CD4-positive, alpha-beta T cell treated with Interferon alpha-2 for 1 hour (primary cell): ENCODE measurements at places on chromosomes 16 and 17.

DNA sequence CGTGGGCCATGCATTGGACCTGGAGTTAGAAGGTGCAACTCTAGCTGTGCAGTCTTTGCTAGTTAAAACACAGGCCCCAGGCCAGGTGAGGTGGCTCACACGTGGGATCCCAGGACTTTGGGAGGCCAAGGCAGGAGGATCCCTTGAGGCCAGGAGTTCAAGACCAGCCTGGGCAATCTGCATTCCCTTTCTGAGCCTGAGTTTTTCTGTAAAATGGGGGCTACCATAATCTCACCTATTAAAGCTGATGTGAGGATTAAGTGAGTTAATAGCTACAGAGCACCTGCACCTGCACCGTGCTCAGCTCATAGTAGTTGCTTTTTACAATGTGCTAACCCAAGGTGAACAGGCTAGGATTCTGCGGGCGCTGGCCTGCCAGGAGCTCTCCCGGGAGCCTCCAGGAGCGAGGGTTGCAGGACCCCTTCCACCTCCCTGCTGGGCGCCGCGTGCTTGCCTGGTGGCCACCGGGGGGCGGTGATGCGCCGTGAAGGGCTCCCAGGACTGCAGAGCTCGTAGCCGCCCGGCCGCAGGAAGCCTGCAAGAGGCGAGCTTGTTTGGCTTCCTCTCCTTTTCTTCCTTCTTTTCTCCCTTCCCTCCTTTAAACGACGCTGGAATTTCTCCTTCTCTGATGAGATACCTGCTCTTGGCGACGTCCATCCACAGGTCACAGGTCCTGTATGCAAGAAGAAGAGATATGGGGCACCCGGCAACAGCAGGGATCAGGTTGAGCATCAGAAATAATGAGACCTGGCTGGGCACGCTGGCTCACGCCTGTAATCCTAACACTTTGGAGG lies 51.3 kb downstream of the ZFP90 start:
- peak; percentile 49 for DNase-seq

DNA sequence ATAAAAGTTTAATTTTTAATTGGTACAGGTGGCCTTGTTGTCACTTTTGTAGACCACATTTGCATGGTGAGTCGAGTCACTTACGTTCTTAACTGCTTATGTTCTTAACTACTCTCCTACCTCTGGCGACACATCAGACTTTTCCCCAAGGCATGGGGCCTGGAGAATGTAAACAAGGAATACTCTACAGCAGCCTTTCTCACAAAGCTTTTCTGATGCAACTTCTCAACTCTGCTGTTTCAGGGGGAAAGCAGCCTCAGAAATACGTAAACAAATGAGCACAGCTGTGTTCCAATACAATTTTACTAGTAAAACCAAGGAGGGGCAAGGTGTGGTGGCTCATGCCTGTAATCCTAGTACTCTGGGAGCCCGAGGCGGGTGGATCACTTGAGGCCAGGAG lies 6.9 kb downstream of the KARS1 start:
- DNase-seq = no peak

DNA sequence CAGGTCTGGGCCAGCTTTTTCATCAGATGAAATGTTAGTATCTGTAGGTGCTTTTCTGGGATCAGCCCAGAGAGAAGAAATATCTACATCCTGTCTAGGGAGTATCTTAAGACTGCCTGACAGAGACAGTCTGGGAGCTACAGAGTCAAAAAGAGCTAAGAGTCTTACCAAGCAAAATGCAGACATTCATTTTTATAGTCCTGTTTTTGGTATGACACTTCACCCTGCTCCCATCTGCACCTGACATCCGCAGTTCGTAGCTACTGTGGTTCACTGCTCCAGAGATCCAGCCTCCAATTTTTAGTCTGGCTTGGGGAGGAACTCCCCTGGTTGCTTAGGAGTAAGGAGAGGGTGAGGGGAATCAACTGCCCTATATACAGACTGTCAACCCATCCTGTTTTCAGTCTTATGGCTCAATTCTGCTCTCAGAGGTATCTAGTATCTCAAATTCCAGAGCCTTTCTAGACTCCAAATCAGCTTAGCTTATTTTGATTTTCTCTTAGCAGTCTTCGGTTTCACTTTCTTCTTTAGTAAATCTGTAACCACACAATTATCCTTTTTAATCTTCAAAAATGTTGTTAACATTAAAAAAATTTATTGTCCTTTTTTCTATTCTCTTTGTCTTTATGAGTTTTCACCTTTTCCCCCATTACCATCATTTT lies 97.8 kb downstream of the TMEM100 start:
- no peak for DNase-seq

GRCh38 chr16:1763521-1764511 lies 7.5 kb downstream of the NME3 start:
- no peak for DNase-seq

- DNase-seq = peak; percentile 80
These were observed 853 bp upstream of the PDK2 start for GRCh38 chr17:50094243-50094752.

DNA sequence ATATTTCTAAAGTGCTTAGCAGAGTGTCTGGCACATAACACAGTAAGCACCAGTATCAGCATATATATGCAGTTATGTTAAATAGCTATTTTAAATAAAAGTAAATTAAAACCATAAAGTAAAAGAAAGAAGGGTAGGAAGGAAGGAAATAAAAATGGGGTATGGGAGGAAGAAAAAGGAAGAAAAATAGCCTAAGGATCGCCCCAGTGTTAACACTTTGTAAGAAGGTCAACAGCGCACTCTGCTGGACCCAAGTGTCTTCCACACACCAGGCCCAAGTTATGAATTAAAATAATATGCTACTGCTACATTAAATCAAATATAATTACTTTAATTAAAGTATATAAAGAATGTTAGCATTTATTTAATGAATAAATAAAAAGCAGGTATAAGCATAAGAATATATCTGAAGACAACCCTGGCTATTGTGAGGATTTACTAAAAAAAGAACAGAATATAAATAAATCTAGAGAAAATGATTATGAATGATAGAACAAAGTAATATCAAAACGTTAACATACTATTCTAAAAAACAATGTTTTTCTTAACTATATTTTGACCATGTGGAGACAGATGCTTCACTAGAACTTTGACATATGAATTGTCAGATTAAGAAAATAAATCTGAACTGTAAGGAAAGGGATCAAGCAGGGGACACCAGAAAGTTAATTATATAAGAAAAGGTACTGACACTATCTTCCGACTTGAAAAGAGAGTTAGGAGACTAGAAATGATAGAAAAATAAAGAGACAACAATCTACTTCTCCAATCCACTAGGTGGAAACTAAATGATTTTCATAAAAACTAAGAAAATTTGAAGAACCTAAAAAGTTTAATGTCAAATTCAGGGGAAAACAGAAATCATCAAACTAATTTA lies 25.9 kb downstream of the BRIP1 start:
- DNase-seq = peak; percentile 51

GRCh38 chr16:23333831-23334456 lies 31.8 kb downstream of the SCNN1B start:
- no peak for DNase-seq

DNA sequence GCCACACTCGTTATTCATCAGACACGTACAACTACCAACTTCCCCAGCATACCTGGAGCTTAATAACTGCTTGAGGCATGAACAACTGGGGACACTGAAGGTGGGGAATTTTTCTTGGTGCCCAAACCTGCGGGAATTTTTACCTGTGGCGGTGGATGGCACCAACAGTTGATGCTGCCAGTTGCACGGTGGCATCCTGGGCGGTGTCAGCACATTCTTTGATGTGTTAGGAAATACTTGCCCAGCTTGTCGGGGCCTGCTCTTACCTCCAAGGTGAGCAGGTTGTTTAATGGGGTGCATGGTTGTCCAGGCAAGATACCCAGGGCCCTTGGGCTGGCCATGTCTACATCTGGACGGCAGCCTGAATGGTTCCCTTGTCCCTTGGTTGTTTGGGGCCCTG lies 79.6 kb downstream of the CRISPLD2 start:
- no peak for DNase-seq

DNA sequence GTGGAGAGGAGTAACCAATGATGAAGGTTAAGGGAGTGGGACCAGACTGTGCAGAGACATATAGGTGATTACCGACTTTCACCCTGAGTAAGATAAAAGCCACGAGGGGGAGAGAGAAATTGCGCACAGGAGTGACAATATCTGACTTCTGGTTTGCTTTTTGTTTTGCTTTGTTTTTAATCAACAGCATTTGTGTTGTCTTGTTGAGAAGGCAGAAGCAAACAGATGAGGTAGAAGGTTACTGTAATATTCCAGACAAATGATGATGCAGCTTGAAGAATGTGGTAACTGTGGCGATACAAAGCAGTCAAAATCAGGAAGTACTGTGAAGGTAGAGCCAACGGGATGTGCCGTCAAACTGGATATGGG lies 7.5 kb downstream of the PELP1 start:
- DNase-seq = peak; percentile 68

GRCh38 chr16:57667526-57668262 lies 412 bp upstream of the ADGRG3 start:
- DNase-seq = peak; percentile 78

- DNase-seq = no peak
These were observed 268.7 kb upstream of the SALL1 start for GRCh38 chr16:51419768-51420167.

DNA sequence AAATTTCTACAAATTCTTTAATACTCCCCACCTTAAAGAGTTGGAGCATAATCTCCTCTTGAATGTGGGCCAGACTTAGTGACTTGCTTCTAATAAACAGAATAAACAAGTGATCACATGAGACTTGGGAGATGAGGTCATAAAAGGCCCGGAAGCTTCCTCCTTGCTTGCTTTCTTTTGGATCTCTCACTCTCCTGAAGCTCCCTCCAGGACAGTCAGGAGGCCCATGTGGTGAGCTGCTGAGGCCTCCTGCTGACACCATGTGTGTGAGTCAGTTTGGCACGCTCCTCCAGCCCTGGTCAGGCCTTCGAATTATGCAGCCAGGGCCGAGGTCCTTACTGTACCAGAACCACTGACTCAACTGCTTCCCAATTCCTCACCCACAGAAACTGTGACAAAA lies 53.2 kb downstream of the NDEL1 start:
- DNase-seq = no peak

DNA sequence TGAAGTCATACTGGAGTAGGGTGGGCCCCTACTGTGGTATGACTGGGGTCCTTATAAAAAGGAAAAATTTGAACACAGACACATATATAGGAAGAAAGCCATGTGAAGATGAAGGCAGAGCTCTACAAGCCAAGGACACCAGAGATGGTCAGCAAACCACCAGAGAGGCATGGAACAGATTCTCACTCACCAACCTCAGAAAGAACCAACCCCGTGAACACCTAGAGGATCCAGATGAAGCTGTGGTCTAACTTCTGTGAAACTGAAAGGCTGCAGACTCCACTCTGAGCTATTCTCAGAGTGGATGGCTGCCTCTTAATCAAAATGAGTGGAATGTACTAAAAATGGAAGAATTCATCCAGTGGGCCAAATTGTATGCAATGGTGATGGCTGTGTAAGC lies 149.6 kb downstream of the ABCA8 start:
- no peak for DNase-seq

GRCh38 chr16:51766739-51767138 lies 615.7 kb upstream of the SALL1 start:
- DNase-seq = no peak

DNA sequence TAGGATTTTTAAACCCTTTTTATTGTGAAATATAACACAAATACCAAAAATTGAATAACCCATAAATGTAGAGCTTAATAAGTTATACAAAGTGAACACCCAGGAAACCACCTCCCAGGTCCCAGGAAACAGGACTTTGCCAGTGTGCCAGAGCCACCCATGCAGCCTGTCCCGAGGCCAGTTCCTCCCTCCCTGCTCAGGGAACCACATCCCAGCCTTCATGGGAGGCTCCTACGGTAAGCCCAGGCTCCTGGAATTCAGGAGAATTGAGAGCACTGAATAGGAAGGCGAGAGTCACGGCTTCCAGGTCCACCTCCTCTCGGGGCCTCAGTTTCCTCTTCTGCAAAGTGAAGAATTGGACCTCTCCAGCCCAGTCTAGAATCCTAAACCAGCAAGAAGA lies 178.2 kb downstream of the TMEM132E start:
- DNase-seq = no peak

GRCh38 chr17:45868276-45868675 lies 23.6 kb downstream of the SPPL2C start:
- DNase-seq = no peak

DNA sequence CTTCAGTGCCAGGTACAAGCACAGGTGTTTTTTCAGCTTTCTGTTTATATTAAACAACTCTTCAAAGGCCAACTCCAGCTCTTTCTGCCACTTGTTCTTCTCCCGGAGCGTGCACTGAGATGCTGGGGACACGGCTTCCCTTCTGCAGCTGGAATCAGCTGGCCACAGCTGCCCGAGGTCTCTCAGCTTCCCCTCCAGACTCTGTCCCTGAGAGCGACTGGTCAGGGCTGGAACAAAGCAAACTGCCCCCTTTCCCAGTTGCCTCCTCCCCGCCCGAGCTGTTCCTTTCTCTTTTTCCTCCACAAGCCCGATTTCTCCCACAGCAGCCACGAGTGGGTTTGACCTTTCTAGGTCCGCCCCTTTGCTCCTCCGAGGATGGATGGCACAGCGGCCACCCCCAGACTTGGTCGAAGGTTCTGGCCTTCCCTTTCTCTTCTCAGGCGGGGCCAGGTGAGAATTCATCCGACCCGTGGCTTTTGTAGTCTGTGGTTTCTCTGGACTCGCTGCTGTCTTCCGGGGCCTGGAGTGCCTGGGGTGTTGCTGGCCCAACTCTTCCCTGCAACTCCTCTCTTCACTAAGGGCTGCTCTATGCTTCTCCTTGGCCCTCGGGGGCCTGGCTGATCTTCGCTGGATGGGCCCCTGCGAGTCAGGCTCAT lies 11.5 kb downstream of the CEP295NL start:
- no peak for DNase-seq

GRCh38 chr16:53779186-53779585 lies 75.2 kb downstream of the FTO start:
- DNase-seq = no peak

GRCh38 chr16:12084436-12084835 lies 107.9 kb downstream of the SNX29 start:
- DNase-seq = no peak

- DNase-seq = no peak
These were observed 18.4 kb downstream of the MAP1LC3B start for GRCh38 chr16:87410530-87410929.

DNA sequence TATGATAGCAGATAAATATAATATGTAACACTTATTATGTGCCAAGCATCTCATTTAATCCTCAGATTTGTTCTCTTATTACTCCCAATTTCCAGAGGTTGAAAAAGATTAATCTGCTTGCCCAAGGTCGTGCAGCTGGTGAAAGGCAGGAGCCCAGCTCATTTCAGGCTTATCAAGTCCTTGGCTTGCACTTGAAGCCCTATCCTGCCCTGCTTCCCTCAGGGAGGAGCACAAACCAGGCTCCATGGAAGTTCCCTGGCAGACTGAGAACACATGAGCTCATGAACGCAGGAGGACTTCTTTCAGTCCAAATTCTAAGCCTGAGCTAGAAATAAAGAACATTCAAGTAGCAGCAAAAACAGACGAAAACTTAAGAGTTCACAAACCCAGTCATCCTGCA lies 74.8 kb downstream of the USP31 start:
- DNase-seq = no peak

DNA sequence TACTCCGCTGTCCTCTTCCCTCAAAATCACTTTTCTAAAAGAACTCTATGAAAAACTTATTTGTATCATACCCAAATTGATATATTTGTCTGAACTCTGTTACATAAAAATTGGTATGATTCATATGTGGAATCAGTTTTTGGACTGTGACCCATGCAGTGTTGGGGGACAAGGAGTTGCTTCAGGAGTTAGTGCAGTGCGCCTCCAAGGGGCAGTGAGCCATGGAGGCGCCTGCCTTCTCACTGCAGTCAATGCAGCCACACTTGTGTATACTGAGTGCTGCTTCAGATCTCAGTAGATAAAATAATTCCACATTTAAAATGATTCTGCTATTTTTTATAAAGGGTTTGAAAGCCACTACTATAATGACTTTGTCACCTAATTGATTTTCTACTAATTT lies 32.5 kb downstream of the DGKE start:
- DNase-seq = no peak
